Left colon (tissue), 2 donors: ENCODE measurements at places on chromosomes 1 and 21. TPM values are rescaled to one million over a fixed set of nuclear protein-coding genes. Genes with fewer than 3 reads are reported as not detected.

Gene KCNK2
- 0.27 TPM for total RNA-seq

Gene RFX5
- 20.7 TPM for total RNA-seq

DNA sequence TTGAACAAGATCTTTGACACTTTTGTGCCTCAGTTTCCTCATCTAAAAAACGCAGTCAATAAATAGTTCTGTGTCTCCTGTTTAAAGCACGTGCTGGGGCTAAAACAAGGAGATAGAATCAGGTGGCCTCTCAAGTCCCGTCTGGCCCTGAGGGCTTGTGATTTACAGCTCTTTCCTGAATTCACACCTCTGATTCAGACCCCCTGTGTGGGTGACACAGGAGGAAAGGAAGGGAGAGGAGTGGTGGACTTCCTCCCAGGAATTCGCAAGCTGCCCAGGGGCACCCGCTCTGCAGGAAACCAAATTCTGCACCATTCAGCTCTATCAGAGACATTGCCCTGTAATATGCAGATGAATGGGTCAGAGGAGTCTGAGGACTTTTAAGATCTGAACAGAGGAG is 5.2 kb upstream of the PRR9 start:
- DNase-seq = no peak

DNA sequence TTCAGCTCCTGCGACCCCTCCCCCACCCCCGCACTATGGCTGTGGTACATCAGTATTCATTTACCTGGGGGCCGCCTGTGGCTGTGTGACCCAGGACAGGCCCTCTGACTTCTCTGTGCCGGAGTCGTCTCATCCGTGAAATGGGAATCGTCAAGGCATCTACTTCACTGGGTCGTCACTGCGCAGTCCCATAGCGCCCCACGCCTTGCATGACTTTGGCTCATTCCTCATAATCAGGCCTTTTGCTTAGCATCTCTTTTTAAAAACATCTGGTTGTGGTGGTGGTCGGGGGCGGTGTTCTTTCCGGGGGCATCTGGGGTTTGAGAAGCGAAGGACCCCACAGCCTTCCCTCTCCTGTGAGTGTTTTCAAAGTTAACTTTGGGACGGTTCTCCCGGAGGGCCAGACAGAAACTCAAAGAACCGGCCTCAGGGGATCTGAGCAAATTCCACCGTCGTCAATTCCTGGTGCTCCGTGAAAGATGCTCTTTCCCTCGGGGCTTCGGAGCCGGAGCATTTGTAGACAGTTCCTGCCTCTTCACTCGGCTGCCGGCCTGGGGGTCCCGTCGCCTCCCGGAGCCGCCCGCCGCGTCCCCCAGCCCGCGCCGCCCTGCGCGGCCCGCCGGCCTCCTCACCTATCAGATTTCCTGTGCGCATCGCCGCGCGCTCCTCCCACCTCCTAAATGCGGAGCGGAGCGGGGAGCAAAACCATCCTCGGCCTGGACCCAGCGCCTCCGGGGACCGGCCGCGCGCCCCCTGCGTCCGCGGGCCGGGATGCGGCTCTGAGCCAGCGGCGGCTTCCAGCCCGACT is at the start of gene B3GALT5:
TSS of gene B3GALT5 (plus strand) at position 708 of the 808 bp plus-strand sequence. CDS start 47,620 bp downstream, outside the sequence.
- DNase-seq = no peak

Gene PBX1
- 56.2 TPM for total RNA-seq

Gene MROH7
- 14.2 TPM for total RNA-seq

DNA sequence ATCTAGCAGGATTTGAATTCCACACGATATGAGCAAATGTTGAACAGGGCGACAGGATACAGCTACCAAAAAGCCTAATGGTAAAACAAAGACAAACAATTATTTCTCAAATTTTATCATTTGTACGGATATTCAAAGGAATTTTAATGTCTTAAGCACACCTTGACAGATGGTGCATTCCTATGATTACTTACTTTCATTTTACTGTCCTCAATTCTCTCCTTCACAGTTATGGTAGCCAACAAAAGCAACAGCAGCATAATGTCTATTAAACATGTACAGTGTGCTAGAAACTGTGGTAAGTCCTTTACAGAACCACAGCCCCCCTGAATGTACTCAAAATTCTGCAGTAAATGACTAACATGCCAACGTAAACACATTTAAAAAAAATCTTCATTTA is 365.8 kb downstream of the SMYD3 start:
- DNase-seq = no peak

Gene NUP133
- total RNA-seq = 18.5 TPM

- no peak for DNase-seq
Measured at GRCh38 chr1:30995990-30996612, 69.4 kb downstream of the PUM1 start.

DNA sequence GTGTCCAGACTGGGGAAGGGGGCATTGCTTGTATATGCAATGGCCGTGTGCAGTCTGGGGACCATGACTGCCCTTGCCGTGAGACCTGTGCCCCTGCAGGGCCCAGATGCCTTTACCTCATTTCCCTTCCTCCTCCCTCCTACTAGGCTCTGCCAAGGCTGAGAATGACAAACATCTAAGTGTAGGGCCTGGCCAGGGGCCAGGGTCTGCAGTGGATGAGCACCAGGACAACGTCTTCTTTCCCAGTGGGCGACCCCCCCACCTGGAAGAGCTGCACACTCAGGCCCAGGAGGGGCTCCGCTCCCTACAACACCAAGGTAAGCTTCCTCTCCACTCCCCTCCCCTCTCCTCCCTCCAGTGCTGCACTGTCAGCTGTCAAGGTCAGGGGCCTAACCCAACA is 49.5 kb downstream of the YARS1 start:
- DNase-seq = no peak

Gene ZBTB17
- 29.1 TPM for total RNA-seq

DNA sequence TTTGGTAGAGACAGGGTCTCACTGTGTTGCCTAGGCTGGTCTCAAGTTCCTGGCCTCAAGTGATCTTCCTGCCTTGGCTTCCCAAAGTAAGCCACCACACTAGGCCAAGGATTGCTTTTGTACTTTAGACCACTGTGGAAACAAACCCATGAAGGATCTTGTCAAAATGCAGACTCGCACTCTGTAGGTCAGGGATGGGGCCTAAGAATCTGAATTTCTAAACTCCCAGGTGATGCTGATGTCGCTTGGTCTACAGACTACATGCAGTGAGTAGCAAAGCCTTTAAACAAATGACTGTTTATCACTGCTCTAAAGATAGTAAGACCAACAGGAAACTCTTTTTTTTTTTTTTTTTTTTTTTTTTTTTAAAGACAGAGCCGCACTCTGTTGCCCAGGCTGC is 54.1 kb upstream of the MUTYH start:
- DNase-seq = no peak

Gene SERBP1
- total RNA-seq = 137 TPM

DNA sequence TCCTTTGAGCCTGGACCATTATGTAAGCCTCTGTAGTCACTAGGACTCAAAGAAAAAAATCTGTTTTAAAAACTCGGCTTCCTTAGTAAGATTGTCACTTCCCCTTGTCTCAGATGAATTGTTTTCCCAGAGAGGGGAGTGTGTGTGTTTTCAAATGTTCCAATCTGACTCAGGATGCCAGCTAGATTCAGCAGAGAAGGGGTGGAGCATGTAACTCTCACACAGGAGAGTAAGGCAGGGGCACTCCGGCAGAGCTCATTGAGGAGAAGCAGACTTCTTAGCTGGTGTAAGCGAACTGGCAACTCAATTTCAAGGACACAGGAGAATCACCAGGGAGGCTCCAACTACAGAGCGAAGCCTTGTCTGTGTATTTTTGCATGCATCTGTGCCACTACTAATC is 623.2 kb downstream of the LMO4 start:
- DNase-seq = no peak

DNA sequence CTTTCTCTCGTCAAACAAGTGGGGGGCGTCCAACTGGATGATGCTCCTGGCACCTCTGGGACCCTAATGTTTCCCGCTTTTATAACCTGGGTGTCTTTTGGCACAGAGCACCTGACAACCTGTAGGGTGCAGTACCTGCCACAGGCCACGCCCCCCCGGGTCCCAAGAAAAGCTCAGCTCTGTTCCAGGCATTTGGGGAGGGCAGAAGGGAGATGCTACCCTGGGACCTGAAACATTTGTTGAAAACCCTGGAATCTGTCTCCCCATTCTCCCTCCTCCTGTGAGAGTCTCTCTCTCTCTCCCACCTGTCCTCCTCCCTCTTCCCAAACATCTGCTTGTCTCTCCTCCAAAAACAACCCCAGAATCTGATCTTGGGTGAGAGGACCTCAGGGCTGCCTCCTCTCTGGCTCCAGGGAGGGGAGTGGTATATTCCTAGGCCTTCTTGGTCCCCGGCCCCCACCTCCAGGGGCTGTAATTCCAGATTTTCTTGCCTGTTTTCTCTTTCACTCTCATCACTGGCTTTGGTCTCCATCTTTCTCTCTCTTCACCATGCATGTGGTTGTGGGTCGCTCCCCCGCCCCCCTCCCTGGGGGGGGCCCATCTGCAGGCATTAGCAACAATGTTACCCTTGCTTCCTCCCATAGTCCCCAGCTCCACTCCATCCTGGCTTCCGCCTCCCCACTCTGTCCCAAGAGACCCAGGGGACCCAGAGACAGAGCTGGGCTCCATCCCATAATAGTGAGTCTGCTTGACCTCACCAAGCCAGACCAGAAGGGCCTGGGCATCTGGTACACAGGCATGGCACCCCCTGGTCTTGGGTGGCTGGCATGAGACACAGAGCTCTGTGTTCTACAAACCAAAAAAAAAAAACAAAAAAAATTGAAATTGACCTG is 4.1 kb downstream of the AHDC1 start:
- no peak for DNase-seq

Gene SLC30A10
- 57.5 TPM for total RNA-seq

- DNase-seq = no peak
Measured at GRCh38 chr1:82578086-82578726, 777.5 kb downstream of the ADGRL2 start.

Gene FCMR
- total RNA-seq = 1.6 TPM

Gene VCAM1
- 6.6 TPM for total RNA-seq

Gene C1orf185
- total RNA-seq = not detected

Gene LCE2C
- total RNA-seq = not detected

Gene HAO2
- total RNA-seq = not detected

DNA sequence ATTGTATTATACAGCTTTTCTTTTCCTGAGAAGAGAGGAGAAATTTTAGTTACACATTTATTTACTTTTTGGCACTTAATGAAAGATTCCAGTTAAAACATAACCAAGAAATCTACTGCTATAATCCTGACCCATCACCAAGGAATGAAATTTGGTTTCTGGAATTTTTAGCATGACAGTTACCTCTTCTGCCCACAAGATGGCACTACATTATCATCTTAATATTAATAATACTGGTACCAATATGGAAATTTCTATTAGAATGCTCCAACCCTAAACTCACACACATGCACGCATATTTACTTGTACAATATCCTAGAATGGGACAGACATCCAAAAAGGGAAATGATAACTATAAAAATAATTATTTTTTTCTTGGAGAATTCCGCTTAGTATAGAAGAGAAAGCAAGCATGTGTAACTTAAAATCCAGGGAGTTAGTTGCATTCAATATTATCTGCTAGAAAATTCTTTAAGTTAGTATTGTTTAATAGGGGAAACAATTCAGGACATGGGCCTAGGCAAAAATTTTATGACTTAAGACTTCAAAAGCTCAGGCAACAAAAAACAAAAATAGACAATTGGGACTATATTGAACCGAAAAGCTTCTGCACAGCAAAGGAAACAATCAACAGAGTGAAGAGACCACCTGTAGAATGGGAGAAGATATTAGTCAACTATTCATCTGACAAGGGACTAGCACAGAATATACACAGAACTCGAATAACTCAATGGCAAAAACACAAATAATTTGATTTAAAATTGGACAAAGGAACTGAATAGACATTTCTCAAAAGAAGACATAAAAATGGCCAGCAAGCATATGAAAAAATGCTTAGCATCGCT is 37.4 kb downstream of the MAP3K21 start:
- no peak for DNase-seq

DNA sequence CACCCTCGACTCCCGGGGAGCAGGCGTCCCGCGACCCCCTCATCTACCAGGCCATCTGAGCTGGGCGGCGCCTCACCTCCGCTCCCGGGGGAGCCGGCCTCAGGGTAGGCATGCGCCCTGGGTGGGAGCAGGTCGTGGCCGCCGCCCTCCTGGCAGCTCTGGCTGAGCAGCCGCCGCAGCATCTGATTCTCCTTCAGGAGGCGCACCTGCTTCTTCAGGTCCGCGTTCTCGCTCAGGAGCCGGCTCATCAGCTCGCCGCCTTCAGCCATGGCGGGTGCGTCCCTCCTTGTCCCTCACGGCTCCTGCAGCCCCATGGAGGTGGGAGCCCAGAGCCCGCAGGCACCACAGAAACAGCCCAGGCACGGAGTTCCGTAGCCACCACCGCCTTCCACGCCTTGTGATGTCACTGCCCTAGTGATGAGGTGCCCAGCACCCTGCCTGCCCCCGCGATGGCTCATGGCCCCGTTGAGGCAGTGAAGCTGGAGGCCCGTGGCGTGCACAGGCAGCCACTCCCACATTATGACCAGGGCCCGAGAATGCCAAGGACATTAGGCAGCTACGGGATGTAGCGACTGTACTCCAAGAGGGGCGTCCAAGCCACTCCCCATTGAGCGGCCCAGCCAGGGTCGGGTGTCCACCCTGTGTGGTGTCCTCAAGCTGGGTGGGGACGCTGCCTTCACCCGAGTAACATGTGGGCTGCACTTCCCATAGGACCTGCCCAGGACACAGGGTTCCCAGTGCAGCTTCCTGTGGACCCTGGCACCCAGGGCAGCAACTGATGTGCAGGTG is 1.5 kb downstream of the SPATC1L start:
- DNase-seq = no peak

- DNase-seq = no peak
Measured at GRCh38 chr1:93574991-93575390, 106.6 kb downstream of the BCAR3 start.

- DNase-seq = no peak
Measured at GRCh38 chr1:209029737-209030136, 553.8 kb upstream of the CAMK1G start.

DNA sequence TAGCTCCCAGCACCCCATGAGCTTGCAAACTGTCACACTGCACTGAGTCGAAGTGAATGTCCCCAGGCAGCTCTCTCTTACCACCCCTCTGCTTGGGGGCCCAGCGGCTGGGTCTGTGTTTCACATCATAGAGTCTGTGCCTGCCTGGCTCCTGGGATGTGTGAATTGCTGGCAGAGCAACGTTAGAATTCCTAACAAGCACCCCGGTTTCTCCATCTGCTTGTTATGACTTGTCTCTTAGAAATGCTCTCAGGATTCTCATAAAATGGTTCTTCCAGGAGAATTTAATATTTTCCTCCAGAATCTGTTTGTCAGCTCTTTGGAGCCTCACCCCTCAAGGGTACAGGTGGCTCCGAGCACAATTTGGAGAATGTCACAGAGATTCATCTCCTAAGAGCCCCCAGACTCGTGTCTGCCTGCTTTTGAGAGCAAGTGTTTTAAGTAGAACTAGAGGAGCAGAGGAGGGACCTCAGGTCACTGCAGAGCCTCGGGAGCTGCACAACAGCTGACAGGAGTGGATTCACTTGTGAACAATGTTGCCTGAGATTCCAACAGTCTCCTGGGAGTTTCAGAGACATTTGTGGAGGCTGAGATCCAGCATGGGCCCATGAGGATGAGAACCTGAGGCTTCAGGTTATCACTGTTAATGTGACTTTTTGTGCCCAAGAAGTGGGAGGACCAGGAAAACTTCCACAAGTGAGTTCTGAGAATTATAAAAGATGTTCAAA is 131.5 kb downstream of the KCNJ6 start:
- DNase-seq = no peak

Gene KRTAP10-10
- not detected for total RNA-seq

Gene ARHGEF11
- total RNA-seq = 46.8 TPM

GRCh38 chr1:181044449-181044966 is 10.7 kb downstream of the MR1 start:
- peak; percentile 67 for DNase-seq
